ENCODE measurements at places on chromosomes 12 and 14.

- no peak for DNase-seq
Observed at GRCh38 chr12:16008421-16008824, 97.3 kb downstream of the DERA start.

DNA sequence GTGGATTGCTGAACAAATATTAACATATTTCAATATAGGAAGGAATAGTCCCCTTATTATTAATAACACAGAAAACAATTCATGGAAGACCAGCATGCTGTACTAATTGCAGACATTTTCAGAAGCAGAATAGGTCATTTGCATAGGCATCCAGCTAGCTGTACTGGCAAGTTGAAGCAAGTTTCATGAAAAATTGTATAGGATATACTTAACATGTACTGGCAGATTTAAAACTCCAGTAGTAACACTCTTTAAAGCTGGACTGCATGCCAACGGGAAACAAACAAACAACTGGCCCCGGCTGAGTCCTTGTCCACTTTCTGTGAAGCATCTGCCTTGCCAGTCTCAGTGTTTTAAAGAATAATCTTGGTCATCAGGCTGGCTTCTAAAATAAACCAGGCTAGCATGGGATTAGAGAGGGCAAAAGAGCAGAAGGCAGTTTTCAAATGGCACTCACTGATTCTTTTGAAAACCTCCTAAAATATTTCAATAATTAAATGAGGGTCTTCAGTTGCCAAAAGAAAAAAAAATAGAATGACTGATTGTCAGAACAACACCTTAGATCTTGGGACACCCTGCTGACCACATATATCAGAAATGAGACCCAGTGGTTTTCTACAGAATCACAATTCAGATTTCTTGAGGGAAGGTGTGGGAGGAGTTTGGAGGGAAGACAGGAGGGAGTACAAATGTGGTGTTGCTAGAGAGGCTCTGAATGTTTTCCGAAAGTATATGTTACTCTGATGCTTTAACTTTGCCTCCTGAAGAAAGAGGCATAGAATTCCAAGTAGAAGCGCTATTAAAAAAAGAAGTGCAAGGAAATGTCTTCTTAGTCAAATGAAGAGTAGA lies 122.5 kb upstream of the KRAS start:
- DNase-seq: no peak

GRCh38 chr14:36438883-36439282 lies 81.1 kb downstream of the NKX2-1 start:
- DNase-seq: no peak

- DNase-seq: no peak
Observed at GRCh38 chr12:48004053-48004941, at the start of gene COL2A1. COL2A1 (minus strand) TSS chr12:48004476; CDS start chr12:48004321, 155 bp downstream.

DNA sequence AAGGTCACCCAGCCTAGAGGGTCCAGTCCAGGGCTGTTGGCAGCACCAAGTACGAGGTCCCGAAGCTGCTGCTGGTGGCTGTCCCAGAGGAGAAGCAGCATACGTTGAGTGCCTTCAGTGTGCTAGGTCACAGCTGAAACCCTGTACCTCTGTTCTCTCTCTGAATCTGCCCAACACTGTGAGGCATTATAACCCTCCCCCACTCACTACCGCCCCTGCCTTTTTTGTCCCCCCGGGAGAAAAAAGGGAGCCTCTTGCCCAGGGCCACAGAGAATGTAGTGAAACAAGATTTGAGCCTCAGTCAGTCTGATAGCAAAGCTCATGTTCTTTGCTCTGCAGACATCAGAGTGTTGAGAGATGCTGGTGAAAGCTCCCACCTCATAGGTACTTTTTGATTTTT lies 53.4 kb downstream of the PPP2R5C start:
- no peak for DNase-seq

DNA sequence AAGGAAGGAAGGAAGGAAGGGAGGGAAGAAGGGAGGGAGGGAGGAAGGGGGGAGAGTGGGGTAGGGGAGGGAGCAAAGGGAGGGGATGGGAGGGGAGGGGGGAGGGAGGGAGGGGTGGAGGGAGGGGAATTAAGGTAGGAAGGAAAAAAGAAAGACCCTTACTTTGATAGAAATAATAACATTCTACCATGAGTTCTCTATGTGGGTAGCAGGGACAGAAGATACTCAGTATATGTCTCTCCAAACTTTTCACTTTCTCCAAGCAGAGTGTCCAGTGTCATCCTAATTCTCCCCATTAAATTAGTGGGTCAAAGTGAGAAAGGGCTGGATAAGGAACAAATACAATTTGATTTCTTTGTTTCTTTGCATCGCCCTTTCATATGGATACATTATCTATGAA lies 553.4 kb upstream of the USP15 start:
- no peak for DNase-seq

Measured in RWPE2 (cell line).